ENCODE measurements at places on chromosomes 3 and 15.

- DNase-seq = no peak
Observed at GRCh38 chr15:42065468-42065867, 28.9 kb downstream of the PLA2G4D start.

- no peak for DNase-seq
Observed at GRCh38 chr3:73547427-73548248, 77.1 kb downstream of the PDZRN3 start.

- DNase-seq = no peak
Observed at GRCh38 chr3:40763807-40764206, 239.0 kb downstream of the ZNF621 start.

DNA sequence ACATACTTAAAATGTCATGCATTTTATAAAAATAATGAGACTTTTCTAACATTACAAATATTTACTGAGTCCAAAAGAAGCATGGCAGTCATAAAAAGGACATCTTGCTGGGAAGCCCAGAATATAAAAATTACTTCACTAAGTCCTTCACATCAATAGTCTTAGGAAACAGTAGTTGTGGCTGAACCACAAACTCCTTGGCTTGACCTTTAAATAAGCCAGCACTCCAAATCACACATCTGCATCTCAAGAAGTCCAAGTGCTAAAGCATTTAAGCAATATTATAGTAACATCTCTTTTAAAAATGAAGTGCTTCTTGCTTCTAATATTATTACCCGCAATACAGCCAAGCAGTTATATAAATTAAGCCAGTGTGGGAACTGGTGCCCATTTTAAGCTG is 8.8 kb downstream of the CCNL1 start:
- DNase-seq = no peak

- no peak for DNase-seq
Observed at GRCh38 chr3:127037418-127037841, 54.5 kb downstream of the PLXNA1 start.

DNA sequence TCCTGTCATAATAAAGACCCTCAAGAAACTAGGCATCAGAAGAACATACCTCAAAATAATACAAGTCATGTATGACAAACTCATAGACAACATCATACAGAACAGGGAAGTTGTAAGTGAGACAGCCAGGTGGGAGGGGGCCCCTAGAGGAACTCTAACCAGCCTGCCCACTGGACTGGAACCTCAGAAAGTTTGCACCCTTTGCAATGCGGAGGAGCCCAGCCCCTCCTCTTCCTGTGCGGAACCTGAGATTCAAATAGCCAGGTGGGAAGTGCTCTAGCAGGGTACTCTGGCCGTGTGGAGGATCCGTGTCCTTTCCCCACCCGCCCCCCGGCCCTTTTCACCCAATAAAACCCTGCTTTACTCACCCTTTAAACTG is 387.0 kb upstream of the CBLB start:
- peak; percentile 97 for DNase-seq

DNA sequence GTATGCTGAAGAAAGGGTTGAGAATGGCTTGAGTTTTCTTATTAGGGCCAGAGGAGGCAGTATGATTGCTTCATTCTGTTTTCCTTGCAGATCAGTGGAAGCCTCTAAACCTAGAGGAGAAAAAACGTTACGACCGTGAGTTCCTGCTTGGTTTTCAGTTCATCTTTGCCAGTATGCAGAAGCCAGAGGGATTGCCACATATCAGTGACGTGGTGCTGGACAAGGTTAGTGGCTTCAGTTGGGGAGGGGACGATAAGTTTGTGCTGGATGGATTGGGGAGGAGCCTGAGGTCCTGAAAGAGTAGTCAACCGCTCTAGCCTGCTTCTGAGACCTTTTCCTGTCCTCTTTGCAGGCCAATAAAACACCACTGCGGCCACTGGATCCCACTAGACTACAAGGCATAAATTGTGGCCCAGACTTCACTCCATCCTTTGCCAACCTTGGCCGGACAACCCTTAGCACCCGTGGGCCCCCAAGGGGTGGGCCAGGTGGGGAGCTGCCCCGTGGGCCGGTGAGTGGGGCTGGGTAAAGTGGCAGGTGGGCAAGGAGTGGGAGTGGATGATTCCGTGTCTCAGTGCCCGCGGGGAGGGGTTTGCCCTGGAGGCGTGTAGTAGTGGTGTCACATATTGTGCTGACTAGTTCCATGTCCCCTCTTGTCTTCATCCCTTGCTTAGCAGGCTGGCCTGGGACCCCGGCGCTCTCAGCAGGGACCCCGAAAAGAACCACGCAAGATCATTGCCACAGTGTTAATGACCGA is 8.5 kb downstream of the EIF4G1 start:
- DNase-seq = no peak

- no peak for DNase-seq
Observed at GRCh38 chr3:141920701-141921100, 44.3 kb downstream of the ATP1B3 start.

DNA sequence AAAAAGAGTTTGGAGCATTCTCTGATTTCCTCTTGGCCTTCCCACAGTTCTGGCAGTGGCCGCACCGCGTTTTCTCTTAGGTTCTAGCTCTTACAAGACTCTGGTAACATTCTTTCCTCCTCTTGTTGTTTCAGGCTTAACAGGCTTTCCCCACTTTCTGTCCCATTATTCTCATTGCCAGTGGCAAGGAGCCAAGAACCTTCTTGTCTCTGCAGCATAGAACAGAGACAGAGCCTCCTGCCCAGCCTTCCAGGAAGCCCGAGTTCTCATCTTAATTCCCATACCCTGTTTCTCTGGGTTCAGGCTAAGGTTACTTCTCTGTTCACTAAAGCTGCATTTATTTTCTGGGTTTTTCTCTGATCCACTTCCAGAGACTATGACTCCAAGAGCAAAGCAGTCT is 61.1 kb downstream of the DUT start:
- DNase-seq = no peak

DNA sequence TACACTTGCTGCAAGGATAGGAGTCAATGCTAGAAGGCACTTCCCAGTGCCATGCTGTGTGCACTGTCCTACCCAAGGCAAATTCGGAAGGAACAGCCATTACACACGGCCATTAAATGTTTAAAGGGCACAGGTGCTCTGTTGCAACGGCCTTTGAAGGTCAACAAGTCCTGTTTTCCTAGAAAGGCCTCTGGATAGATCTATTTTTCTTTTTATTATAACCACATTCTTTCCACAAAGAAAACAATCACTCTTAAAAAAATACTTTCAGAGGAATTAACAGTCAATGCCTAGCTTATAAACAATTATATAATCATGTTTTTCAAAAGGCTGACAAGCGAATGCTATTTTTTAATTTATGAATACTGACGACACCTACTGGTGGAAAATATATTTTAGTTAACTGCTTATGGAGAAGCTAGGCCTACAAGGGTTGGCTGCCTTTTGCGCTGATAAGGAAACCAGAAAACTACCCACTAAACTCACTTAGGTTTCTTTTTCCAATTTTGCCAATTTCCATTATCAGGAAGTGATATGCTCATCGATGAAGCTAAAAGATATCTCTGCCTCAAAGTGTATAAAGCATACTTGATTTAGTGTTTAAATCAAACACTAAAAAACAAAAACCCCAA is 2.4 kb downstream of the ARHGEF3 start:
- DNase-seq = peak; percentile 82

- DNase-seq = no peak
Observed at GRCh38 chr3:118984699-118985098, 49.9 kb downstream of the IGSF11 start.

DNA sequence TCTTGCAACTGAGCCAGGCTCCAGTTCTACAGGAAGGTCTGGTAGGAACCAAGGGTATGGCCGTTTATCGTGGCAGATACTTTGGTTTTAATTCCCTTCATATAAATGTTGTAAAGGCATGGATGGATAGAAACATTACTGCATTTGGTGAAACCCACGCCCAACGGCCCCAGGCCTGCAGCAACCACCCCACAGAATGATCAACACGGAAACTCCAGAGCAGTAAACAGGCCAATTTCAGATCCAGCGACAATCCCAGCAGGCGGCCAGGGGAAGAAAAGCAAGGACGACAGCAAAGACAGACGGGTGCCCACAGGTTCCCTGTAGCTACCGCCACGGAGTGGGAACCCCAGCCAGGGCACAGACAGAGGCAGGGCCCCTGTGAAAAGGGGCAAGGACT is 32.6 kb upstream of the PCSK6 start:
- no peak for DNase-seq

DNA sequence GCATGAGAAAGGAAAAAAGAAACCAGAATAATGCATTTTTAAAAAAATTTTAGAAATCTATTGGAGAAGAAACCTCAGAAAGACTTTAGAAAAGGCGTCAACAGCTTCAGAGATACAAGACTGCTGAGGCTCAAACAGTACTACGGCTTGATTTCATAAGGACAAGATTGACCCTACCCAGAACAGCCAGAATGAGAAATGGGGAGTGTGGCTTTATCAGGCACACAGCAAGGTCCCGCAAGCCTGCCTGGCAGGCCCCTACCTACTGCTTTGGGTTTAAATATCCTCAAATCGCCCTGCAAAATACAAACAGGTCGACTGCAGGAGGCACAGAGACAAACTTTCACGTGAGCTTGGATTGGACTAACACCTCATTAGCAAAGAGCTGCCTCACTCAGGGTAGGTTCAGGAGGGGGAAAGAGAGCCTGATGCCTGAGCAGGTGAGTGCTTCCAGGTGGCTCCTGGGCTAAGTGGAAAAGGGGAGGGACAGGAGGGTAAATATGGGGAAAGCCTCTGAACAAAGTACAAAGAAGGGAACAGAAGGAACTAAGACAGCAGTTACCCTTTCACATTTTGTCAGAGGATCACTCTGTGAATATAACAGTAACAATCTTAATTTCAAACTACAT is 87.5 kb downstream of the RORA start:
- no peak for DNase-seq

DNA sequence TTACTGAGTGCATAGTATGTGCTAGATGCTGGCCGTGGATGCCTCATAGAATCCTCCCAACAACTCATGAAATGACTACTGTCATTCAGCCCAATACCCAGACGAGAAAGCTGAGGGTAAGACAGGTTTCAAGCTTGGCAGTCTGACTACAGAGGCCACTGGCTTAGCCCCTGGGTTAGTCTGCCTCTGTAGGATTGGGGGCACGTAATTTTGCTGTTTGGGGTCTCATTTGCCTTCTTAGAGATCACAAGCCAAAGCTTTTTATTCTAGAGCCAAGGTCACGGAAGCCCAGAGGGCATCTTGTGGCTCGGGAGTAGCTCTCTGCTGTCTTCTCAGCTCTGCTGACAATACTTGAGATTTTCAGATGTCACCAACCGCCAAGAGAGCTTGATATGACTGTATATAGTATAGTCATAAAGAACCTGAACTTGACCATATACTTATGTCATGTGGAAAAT is 1.0 kb upstream of the CCR5 start:
- peak; percentile 75 for DNase-seq

DNA sequence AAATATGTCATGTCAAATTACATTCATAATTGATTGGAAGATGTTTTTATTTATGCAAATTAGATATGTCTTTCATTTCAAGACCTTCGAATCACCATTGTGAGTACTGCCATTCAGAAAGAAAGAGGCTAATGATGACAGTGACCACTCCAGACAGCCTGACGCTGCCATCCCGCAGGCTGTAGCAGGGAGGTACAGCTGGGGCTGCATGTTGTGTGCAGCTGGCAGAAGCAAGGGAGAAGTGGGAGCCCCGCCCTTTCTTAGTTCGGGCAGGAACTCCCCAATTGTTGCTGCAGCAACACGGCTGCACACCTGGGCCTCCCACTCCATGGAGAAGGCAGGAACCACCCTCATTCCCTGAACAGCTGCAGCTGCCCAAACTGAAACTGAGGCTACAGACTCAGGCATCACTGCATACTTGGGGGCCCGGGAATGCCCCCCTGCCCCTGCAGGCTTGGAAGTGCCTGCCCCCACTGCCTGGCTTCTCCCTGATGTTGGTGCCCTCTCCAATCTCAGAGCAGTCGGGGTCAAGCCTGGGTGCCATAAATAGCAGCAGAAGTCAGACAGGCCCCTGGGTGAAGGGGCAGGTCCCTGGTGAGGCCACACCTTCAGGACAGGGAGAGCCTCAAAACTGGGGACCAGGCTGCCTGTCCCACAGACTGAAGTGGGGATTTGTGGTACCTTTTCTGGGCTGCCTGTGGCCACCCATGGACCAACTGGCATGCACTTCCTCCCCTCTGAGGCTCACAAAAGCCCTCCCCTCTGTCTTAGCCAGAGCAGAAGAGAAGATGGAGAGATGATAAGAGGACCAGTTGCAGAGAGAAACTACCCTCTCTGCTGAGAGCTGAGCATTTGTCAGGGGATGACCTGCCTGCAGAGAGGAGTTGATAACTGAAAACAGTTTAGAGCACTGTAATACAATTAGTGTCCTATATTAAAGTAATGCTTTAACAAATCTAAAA is 964.6 kb downstream of the SI start:
- DNase-seq = no peak

- DNase-seq = no peak
Observed at GRCh38 chr15:67760901-67761300, 64.4 kb upstream of the SKOR1 start.

GRCh38 chr15:80673561-80674244 is 21.4 kb upstream of the ABHD17C start:
- peak; percentile 11 for DNase-seq

- peak; percentile 17 for DNase-seq
Observed at GRCh38 chr3:35965908-35966307, 326.6 kb downstream of the ARPP21 start.

DNA sequence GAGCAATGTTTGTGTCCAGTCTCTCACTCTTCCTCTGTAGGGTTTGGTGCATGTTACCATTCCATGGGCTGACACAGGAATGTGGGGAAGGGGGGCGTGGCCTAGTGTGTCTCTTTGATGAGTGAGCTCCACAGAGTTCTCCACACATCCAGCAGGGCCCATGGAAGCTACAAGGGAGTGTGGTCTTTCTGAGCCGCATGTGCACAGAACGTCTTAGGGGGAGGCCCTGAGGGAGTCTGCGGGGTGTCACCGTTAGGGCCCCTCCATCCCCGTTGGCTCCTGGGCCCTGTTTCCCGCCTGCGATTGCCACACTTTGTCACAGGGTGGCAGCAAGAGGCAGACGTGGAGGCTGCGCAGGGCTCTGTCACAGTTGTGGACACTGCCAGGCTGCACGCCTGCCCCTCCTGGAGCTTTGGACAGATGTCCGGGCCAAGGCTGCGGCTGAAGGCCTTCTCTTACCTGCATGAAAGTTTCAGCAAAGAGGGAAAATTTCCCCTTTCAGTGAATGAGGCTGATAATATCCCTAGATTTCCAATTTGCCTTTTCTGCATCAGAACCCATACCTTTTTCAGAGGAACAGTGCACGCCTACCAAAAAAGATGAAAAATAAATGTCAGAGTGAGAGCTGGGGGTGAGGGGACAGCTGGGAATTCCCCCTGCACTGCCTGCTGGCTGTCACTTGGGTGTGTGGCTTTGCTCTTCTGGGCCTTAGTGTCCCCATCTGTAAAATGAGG is 24.3 kb downstream of the CACNA2D3 start:
- peak; percentile 33 for DNase-seq

- no peak for DNase-seq
Observed at GRCh38 chr3:79148786-79149185, 619.0 kb downstream of the ROBO1 start.

- DNase-seq = no peak
Observed at GRCh38 chr3:140244893-140245292, 309.9 kb downstream of the CLSTN2 start.

- DNase-seq = peak; percentile 72
Observed at GRCh38 chr3:152738656-152739055, 96.3 kb upstream of the P2RY1 start.

GRCh38 chr3:185069037-185070030 is 83.5 kb downstream of the C3orf70 start:
- no peak for DNase-seq

GRCh38 chr3:108486941-108487340 is 23.5 kb downstream of the MYH15 start:
- no peak for DNase-seq

GRCh38 chr3:146532406-146532805 is 12.0 kb downstream of the PLSCR1 start:
- DNase-seq = no peak

GRCh38 chr3:64890006-64890405 is 202.2 kb upstream of the ADAMTS9 start:
- DNase-seq = no peak
